ENCODE measurements at places on chromosomes 3 and 15.

- DNase-seq, result no peak
Measured at GRCh38 chr3:182182531-182182968, 470.8 kb downstream of the SOX2 start.

DNA sequence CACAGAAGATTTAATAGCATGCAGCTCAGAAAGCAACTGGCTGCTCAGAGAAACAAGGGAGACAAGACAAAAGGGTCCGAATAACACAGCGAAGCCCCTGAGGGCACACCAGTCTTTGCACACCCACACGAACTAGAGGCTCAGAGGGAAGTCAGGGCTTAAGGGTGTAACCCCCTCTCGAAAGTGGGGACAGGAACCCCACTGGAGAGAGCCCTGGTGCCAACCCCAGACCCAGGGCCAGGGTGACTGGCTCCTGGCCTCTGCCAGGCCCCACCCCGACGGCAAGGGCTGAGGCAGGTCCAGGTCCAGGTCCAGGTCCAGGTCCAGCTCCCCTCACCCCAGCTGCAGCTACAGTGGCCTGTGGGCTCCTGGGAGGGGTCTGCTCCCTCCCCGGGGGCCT, 10.5 kb upstream of the PRR23E start:
- DNase-seq, result no peak

- DNase-seq, result no peak
Measured at GRCh38 chr3:125638799-125639198, 43.5 kb upstream of the OSBPL11 start.

DNA sequence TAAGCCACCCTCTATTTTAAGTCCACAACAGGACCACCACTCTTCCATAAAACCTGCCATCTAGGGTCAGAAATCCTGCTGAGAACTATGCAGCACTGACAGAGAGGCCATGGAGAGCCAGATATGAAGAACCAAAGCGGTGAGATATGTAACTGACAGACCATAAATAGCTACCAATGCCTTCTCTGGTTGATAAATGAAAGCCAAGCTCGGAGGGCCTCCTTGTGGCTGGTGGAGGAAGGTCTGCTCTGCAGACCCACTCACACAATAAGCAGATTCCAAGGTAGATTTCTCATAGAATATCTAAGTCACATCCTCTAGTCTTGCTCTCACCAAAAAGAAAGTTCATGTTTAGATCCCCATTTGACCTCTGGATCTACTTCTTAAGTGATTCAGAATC, 38.9 kb downstream of the RYK start:
- DNase-seq, result no peak

GRCh38 chr15:43330780-43331087, 361 bp upstream of the LCMT2 start:
- DNase-seq, result no peak

DNA sequence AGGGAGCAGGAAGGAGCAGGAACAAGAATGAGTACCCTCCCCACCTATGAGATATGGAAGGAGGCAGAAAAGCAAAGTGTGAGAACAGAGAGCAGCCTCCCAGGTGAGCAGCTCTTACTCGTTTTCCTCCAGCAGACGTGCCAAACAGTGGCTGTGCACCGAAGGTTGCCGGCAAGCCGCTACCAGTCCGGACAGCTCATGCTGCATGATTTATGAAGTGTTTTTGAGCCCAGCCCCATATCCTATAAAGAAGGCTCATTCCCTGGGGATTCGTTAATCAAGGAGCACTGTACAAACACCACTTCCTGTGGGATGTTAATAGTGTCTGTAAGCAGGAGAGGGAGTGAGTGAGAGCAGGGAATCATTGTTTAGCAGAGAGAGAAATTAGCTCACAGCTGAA, 118.3 kb upstream of the FOXB1 start:
- no peak for DNase-seq

DNA sequence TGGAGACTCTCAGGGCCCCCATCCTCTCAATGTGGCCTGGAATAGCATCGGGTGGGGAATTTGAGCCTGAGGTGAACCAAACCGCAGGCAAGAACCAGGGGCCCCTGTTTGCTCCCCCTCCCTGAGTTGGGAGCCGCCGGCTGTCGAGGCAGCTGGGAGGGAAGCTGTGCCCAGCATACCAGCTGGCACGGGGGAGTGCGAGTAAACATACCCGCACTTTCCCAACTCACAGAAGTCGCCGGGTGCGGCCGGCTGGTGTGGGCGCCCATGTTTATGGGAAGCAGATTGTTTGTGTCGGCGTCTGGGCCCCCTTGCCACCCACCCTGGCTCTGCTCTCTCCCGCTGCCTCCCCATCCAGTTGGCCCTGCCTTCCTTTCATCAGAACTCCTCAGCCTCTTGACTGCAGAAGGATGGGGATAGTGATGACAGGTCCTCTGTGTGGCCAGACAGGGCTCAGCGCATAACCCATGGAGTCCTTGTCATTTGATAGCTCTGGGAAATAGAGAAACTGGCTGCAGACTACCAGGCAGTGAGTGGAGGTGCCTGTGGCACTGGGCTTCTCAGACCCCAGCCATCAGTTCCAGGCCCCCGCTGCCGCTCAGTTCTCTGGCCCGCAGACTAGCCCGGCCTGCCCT, 60.4 kb downstream of the CACNA2D2 start:
- DNase-seq, result no peak

DNA sequence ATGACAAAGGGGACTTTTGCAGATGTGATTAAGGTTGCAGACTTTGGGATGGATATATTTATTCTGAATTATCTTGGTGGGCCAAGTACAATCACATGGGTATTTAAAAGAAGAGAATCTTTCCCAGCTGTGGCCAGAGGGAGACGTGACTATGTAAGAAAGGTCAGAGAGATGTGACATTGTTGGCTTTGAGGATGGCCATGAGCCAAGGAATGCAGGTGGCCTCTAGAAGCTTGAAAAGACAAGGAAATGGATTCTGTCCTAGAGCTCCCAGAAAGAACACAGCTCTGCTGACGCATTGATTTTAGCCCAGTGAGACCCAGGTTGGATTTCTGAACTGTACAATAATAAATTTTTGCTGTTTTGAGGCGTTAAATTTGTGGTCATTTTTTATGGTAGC, 616.0 kb upstream of the TBL1XR1 start:
- DNase-seq, result no peak

DNA sequence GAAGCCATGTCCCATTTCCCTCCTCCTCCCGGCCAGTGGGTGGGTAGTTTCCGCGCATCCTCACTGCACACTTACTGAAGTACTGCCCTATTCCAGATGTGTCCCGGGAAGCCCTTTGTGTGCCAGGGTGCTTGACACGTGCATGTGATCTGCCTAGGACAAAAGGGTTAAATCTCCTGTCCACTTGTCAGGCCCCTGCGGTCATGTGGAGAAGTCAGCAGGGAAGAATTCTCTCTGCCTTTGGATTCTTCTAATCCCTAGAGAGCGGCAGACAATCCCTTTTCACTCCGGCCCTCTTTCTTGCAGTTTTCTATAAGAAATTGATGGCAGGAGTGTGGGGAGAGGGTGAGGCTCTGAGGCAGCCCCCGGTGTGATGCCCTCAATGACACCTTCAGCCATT, 19.8 kb downstream of the ST8SIA2 start:
- DNase-seq, result no peak

GRCh38 chr3:23648326-23648995, 157.3 kb upstream of the UBE2E1 start:
- no peak for DNase-seq
